ENCODE measurements at places on chromosomes 5 and 9. TPM values are rescaled to one million over a fixed set of nuclear protein-coding genes. Genes with fewer than 3 reads are reported as not detected.

Gene GABRA1
- not detected for total RNA-seq

Gene SHB
- total RNA-seq = 18.7 TPM

Gene FCN2
- not detected for total RNA-seq

Gene FIBCD1
- not detected for total RNA-seq

Gene CMBL
- 11.8 TPM for total RNA-seq

Gene ADGRD2
- total RNA-seq = not detected

Gene PCDHB10
- 2.6 TPM for total RNA-seq

Gene CCL27
- total RNA-seq = 0.33 TPM

Gene SLC6A19
- total RNA-seq = not detected

Gene FGF18
- total RNA-seq = 6.6 TPM

Gene GABRA6
- not detected for total RNA-seq

Gene CFAP77
- not detected for total RNA-seq

Gene CHD1
- 32.3 TPM for total RNA-seq

Gene SETD9
- total RNA-seq = 4.3 TPM

Gene TGFBI
- total RNA-seq = 286 TPM

Gene FANCC
- total RNA-seq = 4.4 TPM

Gene SPAG8
- 0.76 TPM for total RNA-seq

Gene CLPTM1L
- total RNA-seq = 56.5 TPM

Gene CBY3
- total RNA-seq = not detected

Gene RNF183
- total RNA-seq = not detected

Gene LCN10
- 10.0 TPM for total RNA-seq

Gene OR1K1
- not detected for total RNA-seq

Gene DMRT3
- total RNA-seq = not detected

Gene BAAT
- total RNA-seq = not detected

Gene SPDL1
- 6.7 TPM for total RNA-seq

Gene CTXN3
- not detected for total RNA-seq

Gene NTRK2
- 19.2 TPM for total RNA-seq

Gene CARD9
- 3.9 TPM for total RNA-seq

Gene BTNL8
- not detected for total RNA-seq

Gene FOXD4
- 0.32 TPM for total RNA-seq

Gene PCA3
- not detected for total RNA-seq

Gene OR1L8
- not detected for total RNA-seq

Gene IPO11
- total RNA-seq = 31.7 TPM

Gene CATSPER3
- total RNA-seq = not detected

Gene GABRB2
- 0.93 TPM for total RNA-seq

Gene ZNF366
- total RNA-seq = 5.0 TPM

Data from posterior vena cava (tissue), 2 donors.